Naive thymus-derived CD8-positive, alpha-beta T cell (primary cell): ENCODE measurements at places on chromosomes 1 and 21.

GRCh38 chr1:85274969-85275453 lies 1.4 kb downstream of the BCL10 start:
- no peak for DNase-seq

GRCh38 chr1:116168277-116169032 lies 57.3 kb downstream of the MAB21L3 start:
- DNase-seq = peak; percentile 88

GRCh38 chr1:23444104-23444533 lies 19.6 kb upstream of the TCEA3 start:
- DNase-seq = no peak

DNA sequence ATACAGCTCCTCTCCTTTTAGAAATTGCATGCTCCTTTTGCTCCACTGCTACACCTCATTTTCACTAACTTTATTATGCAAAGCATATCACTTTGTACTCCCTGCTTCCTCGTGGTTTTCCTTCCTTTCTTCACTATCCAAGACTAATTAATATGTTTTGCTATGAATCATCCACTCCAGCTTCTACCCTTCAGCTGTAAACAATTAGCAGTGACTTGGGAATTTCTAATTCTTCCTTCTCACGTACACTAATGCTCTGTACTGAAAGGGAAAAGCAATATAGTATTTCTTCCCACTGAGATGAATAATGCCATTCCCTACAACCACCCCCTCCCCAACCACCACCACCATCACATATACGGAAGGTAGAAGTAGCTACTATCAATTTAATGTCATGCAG lies 1917.0 kb downstream of the MRPL39 start:
- no peak for DNase-seq

GRCh38 chr1:159088546-159089183 lies 12.1 kb upstream of the AIM2 start:
- no peak for DNase-seq

DNA sequence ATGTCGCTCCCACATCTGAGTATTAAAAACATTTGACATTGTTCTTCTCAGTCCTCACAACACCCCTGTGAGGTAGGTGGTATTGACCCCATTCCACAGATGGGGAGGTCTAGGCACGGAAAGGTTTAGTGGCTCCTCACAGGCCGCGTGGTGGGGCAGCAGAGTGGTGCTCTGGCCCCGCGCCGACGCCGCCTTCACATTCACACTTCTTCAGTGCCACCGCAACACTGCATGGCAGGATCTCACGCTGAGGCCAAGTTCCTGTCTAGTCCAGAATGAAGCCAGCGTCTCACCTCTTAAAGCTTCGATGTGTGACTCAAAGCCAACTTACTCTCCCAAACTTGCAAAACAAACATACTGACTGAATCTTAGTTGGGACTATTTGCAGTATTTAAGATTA lies 12.1 kb downstream of the ICMT start:
- no peak for DNase-seq

GRCh38 chr1:31959521-31960340 lies 21.6 kb upstream of the PTP4A2 start:
- DNase-seq = no peak

DNA sequence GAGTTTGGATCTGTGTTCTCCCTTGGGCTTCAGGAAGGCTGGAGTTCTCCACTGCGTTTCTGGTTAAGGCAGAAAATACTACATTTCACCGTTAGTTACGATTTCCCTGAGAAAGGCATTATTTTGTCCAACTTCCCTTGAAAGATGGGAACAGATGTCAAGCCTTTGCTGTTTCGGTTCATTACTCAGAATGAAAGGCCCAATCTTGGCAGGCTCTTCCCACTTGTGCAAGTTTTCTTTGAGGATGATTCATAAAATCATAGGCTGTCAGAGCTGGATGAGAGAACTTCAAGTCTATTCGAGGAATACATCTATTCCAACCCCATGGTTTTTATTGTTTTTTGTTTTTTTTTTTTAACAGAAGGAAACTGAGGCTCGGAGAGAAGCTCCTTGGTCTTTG lies 205.2 kb downstream of the GRIK3 start:
- no peak for DNase-seq

- no peak for DNase-seq
Observed at GRCh38 chr21:45941338-45941710, 40.2 kb upstream of the COL6A1 start.

DNA sequence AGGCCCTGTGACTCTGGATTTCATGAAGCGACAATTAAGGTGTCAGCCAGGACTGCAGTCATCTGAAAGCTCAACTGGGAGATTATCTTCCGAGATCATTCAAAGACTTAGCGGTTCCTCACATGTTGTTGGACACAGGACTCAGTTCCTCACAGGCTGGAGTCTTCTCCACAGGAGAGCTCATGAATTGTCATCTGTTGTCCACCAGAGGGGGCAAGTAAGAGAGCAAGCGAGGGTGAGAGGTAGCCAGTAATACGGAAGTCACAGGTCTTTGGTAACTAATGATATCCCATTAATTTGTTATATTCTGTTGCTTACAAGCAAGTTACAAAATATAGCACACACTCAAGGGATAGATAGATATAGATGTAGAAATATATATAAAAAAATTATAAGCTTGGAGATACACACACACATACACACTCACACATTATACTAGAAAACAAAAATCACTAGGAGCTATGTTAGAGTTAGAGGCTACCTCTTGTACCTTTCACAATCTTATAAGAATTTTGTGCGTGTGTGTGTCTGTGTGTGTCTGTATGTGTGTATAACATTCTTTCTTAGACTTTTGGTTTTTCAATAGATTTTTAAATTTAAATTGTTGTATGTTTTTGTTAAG lies 1695.3 kb downstream of the BRINP3 start:
- DNase-seq = no peak

GRCh38 chr1:68973459-68974244 lies 476.8 kb upstream of the DEPDC1 start:
- no peak for DNase-seq

GRCh38 chr1:113976609-113977278 lies 2.5 kb upstream of the OLFML3 start:
- no peak for DNase-seq

- no peak for DNase-seq
Observed at GRCh38 chr1:148373192-148373925, 109.7 kb downstream of the PPIAL4G start.

- DNase-seq = no peak
Observed at GRCh38 chr1:228312136-228312764, 94.4 kb downstream of the TRIM11 start.

DNA sequence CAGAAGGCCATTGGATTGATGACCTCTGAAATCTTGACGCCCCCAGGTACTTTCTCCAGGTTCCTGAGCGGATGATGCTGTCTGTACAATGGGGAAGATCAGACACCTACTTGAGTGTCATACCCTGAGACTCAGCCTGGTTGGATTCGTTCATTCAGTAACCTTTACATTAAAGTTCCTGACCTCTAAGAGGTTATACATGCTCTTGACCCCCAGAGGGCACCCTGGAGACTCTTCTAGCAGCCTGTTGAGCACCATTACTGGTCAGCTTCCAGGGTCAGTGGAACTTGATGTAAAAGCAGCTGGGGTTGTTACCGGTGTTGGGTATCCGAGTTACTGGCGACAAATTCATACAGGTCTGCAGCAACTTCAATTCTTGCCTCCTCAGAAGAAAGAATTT lies 114.3 kb upstream of the ZNF678 start:
- DNase-seq = no peak

- no peak for DNase-seq
Observed at GRCh38 chr1:244083383-244083943, 32.4 kb downstream of the ZBTB18 start.

DNA sequence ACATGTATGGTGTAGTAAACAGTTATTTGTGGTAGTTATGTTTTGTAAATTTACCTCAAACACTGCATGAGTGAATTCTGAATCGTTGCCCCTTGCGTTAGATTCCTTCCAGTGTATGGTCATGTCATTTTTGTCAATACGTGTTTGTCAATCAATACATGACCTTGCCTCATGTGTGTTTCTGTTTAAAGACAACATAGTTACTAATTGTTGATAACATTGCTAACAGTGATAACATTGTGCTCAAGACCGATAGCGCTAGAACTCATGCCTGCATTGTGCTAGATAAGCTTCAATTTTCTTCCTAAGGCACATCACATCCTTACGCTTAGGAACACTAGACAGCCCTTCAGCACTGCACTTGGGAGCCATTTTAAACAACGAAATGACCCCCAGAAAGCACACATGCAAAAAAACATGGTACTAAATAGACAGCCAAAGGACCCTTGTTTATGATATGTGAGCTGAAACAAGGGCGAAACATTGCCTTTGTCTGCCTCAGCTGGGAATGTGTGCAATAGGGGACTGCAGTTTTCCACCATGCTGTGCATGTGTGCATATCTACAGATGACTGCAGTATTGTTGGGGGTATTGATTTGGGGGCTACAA lies 37.3 kb downstream of the MRPS6 start:
- no peak for DNase-seq

GRCh38 chr1:29282924-29283803 lies 46.8 kb downstream of the PTPRU start:
- no peak for DNase-seq

DNA sequence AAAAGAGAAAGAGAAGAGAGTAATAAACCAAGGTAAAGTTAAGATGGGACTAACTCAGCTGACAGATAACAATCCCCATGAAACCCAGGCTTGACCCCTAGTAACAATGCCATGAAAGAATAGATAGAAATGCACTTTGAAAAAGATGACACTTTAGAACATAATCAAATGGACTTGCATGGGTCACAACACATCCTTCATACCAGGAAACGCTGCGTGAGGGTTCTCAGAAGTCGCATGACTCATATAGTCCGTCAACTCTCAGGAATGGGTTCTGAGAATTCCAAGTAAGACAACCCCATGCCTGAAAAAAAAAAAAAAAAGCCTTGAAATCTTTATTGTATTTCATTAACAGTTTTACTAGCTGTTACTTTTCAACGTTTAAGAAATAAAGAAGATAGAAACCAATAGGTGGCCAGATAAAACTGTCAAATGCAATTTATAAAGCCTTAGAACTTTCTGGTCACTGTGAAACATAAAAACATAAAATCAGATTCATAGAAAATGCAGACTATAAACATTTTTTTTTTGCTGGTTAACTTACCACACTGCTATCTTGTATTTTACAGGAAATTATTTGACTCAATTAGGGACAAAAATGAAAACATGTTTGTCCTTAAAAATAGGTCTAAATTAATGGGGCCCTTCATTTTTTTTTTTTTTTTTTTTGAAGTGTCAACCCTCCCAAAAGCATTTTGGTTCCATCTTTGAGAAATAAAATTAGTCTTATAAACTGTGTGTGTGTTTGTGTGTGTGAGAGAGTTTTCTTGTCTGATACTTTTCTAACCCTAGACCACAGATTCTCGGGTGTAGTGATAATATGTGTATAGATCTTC lies 202.1 kb downstream of the NCAM2 start:
- DNase-seq = no peak

GRCh38 chr1:234778221-234779159 lies 168.5 kb upstream of the IRF2BP2 start:
- no peak for DNase-seq

GRCh38 chr1:211328866-211329475 lies 2.3 kb downstream of the TRAF5 start:
- no peak for DNase-seq

DNA sequence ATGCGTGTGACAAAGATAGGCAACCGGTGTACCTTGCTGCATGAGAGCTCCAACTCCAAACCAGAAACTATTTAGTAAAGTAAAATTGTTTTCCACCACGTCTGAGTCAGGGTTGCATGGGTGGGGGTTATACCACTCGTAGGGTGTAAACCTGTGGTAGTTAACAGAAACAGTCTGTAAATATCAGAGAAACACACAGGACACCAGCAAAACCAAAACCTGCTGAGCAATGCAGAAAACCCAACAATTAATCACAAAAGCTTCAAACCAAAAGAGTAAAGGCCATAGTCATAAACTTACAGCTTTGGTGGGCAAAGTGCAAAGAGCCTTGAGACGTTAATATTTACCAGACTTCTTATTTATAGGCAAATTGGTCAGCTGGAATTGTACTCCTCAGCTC lies 282.7 kb downstream of the BACH1 start:
- DNase-seq = no peak

DNA sequence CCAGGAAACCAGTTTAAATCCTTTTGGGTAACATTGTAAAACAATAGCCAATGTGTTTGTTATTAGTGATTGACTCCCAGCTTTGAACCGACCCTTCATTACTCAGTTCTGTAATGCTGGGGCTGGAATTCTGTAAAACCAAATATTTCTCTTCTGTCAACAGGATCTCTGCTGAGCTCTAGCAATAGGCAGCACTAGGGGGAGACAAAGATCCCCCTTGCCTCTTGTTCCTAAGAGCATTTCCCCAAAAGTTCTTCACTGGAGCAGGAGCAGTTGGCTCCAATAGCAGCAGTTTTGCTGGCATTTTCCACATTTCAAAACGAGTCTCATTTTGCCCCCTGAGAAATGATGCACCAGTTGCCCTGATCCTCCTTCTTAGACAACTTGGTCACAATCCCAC lies 1671.1 kb downstream of the MRPL39 start:
- no peak for DNase-seq

- DNase-seq = no peak
Observed at GRCh38 chr1:175463853-175464252, 271.3 kb upstream of the KIAA0040 start.

DNA sequence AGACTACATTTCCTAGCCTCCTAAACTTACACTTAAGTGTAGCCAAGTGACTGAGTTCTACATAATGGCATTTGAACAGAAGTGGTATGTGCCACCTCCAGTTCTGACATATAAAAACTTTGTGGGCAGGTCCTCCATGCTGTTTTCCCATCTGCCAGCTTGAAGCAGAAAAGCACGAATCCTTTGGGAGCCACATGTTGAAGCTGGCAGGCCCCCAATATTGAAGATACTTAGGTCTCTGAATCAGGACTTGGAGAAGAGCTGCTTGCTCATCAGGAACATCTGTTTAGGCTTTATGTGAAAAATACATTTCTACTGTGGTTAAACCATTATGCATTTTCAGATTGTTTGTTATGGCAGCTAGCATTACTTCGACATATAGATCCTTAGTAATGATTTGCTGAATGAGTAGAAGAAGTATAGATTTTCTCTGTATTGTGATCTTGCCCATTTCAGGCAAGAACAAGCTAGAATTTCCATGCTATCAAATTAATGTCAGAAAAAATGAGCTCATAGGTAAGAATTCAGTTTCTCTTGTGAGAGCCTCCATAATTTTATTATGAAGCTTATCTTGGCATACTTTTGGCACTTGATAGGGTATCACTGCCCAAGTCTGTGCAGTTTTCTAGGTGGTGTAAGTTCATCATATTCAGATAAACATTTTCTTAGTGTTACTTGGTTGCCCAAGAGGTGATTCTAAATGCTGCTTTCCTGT lies 68.4 kb downstream of the GDAP2 start:
- no peak for DNase-seq

- DNase-seq = no peak
Observed at GRCh38 chr1:219806642-219807041, 121.7 kb downstream of the SLC30A10 start.

- DNase-seq = no peak
Observed at GRCh38 chr1:22739648-22740385, 29.2 kb downstream of the EPHB2 start.

DNA sequence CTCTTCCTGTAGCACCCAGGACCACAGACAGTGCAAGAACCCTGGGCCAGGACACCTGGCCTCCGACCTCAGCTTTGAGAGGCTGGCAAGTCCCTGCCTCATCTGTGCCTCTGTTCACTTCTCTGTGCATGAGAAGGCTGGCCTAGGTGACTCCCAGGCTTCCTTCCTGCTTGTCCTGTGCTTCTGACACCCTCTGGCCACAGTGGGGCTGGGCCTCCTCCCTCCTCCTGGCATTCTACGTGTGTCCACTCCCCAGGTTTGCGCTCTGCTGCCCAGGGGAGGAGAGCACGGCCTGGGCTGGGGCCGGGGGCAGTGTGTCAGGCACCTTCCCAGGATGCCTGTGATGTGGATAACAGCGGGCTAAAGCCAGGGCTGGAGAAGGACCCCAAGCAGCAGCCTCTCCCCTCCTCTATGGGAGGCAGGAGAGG lies 30.3 kb upstream of the PKP1 start:
- no peak for DNase-seq
